ENCODE measurements at places on chromosomes 2 and 18. TPM values are rescaled to one million over a fixed set of nuclear protein-coding genes. Genes with fewer than 3 reads are reported as not detected.
A peak's percentile ranks its signal among the peaks of the same experiment; 100 is the strongest.

DNA sequence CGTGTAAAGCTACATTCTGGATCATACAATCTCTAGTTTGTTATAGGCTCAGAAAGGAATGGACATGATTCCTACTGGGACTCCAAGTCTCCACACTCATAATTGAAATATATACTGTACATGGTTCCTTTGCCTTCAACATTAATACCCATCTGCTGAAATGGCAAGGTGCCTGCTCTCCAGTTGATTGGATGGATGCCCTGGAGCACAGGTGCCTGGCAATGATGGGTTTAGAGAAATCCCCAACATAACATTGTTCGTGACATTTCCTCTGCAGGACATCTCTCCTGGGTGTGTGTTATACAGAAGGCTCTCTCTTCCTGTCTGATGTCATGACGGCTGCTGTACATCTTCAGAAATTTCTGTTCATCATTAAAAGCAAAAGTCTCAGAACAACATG lies 449.7 kb upstream of the CWC22 start:
- DNase-seq, result no peak

DNA sequence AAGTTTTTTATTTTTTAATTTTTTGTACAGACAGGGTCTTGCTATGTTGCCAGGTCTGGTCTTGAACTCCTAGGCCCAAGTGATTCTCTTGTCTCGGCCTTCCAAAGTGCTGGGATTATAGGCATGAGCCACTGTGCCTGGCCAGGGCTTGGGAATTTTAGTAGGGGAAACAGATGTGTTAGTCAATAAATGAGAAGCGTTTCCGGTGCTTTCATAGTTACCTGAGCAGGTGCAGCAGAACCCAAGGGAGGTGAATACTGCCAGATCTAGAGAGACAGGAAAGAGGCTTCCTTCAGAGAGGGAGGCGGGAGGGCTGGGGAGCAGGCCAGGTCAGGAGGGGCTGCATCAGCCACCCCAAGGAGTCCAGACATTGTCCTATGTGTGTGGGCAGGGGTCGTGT lies 30.5 kb upstream of the IMPA2 start:
- DNase-seq, result no peak

HOXD3 gene
- 3.0 TPM for total RNA-seq

- DNase-seq, result peak; percentile 37
Measured at GRCh38 chr2:127083819-127084503, 23.0 kb downstream of the BIN1 start.

DNA sequence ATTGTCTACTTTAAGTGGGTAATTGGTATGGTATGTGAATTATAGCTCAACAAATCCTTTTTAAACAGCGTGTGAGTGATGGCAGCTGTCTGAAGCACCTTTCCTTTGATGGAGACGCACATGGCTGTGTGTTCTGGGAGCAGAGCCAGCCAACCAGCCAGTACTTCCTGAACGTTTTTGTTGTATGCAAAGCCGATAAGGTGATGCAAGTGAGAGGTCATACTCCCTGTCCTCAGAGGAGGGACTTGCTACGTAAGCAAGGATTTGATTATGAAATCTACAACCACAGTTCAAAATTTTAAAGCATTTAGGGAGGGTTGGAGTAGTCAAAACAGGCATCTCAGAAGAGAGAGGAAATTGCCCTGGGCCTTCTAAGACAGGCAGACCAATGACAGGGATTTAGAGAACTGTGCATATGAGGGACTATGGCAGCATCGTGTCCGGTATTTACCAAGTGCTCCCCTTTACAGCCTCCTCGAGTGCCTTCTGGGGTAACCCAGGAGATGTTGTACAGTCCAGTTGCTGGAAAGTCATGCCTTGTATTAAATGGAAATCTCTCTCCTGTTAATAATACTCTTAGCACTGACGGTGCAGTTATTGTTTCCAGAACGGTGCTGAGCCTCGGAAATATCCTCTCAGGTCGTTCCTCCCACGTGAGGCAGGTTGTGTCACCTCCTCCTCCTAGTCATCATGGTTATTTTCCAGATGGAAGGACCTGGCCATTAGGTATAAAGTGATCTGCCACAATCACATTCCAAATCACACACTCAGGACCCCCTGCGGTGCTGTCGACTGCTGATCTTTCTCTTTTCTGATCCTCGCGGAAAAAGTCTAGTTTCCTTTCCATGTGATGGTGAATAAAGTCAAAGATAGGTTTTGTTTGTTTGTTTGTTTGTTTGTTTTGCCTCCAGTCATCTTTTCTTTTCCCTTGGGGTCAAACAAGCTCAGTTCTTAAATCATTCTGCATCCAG lies 28.4 kb downstream of the ARHGEF4 start:
- DNase-seq, result peak; percentile 15
